Type B pancreatic cell (in vitro differentiated cells): ENCODE measurements at places on chromosomes 3 and 15. TPM values are rescaled to one million over a fixed set of nuclear protein-coding genes. Genes with fewer than 3 reads are reported as not detected.

GRCh38 chr15:89371228-89372044, 36.8 kb upstream of the POLG start:
- peaks cover 93% of the 10 kb centered on the region for H3K27me3 ChIP-seq
- no peak overlapping the region for H3K27ac ChIP-seq
- H3K4me1 ChIP-seq: no peaks in the 10 kb centered on the region
- peak overlapping the region; percentile 17 for H3K4me3 ChIP-seq

GRCh38 chr3:192331749-192332385, 395.5 kb downstream of the FGF12 start:
- H3K4me3 ChIP-seq: no peak overlapping the region
- no peaks in the 10 kb centered on the region for H3K4me1 ChIP-seq

DNA sequence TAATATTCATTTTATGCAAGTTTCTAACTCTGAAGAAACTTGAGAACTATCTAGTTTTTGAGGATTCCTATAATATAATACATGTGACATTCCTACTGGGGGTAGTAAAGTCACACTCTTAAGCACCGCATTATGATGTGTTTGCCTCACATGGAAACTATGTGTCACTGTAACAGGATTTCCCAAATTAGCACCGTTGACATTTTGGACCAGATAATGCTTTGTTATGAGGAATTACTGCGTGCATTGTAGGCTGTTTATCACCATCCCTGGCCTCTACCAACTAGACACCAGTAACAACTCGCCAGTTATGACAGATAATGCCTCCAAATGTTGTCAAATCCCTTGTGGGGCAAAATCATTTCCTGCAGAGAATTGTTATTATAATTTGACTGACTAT, 267.8 kb downstream of the RAP2B start:
- no peak overlapping the region for H3K4me3 ChIP-seq
- H3K27ac ChIP-seq: no peak overlapping the region
- no peak for DNase-seq
- H3K36me3 ChIP-seq: no peaks in the 10 kb centered on the region

DNA sequence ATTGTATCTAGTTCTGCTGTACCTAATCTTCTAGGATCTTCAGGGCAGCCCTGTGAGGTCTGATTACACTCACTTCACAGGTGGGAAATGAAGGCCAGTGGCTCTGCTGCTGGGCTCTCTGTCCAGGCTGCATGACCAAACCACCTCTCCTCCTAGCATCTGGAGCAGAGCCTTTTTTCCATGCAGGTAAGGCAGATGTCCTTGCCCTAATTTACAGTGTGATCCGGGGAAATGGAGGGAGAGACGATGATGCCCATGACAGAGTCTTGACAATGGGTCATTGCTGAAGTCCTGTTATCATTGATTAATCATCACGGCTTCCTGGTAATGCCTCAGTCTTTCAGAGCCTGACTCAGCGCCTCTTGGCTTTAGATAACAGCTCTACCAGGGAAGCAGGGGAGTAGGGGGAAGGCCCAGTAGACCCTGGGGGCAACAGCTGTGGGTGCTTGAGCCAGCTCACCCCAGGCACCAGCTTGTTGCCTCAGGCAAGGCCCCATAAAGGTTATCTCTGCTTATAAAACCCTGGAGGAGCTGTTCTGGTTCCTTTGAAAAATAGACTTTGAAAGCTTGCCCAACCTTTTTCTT, 153.4 kb downstream of the GABRG3 start:
- H3K4me1 ChIP-seq: peaks cover 26% of the 10 kb centered on the region
- no peak overlapping the region for H3K4me3 ChIP-seq
- no peak overlapping the region for H3K27ac ChIP-seq
- no peaks in the 10 kb centered on the region for H3K27me3 ChIP-seq

DNA sequence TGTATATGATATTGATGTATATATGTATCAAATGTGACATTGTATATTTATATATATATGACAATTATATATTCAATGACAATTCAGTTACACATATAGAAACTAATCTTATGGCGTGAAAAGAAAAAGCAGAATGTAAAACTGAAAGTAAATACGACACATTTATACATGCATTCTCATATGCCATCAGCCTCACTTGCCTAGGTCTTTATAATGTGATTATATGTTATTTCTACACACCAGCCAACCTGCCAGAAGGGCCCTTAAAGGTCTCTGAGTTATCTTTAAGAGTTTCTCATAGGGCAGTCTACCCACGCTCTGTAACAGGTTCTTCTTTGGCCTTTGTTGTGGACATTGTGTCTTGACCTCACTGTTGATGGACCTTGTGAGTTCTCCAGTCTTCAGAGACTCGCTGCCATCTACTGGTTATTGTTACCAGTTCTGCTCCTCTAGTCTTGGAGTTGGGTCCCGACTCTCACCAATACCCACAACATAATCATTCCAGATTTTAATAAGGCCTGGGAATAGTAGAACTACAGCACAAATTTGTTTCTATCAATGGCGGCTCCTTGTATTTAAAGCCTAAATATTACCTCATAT, 371.5 kb upstream of the GOLIM4 start:
- peaks cover 6% of the 10 kb centered on the region for H3K36me3 ChIP-seq
- H3K27me3 ChIP-seq: no peaks in the 10 kb centered on the region
- no peak overlapping the region for H3K4me3 ChIP-seq
- no peak overlapping the region for H3K27ac ChIP-seq
- DNase-seq: no peak

DNA sequence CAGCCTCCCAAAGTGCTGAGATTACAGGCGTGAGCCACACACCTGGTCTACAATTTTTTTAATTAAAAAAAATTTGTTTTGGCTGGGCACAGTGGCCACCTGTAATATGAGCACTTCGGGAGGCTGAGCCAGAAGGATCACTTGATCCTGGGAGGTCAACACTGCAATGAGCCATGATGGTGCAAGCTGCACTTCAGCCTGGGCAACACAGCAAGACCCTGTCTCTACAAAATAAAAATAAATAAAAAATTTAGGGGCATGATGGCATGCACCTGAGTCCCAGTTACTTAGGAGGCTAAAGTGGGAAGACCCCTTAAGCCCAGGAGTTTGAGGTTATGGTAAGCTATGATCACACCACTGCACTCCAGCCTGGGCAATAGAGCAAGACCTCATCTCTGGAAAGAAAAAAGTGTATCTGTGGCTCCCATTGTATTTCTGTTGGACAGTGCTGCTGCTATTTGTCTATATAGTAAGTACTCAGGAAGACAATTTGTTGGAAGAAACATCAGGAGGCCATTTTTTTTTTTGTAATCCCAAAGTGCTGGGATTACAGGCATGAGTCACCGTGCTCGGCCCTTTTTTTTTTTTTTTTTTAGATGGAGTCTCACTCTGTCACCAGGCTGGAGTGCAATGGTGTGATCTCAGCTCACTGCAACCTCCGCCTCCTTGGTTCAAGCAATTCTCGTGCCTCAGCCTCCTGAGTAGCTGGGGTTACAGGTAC, 27.5 kb upstream of the SH3BP5 start:
- H3K36me3 ChIP-seq: no peaks in the 10 kb centered on the region
- H3K27me3 ChIP-seq: no peaks in the 10 kb centered on the region
- H3K4me1 ChIP-seq: peaks cover 35% of the 10 kb centered on the region
- no peak overlapping the region for H3K27ac ChIP-seq
- DNase-seq: no peak

GRCh38 chr15:70014860-70015490, 82.7 kb downstream of the TLE3 start:
- H3K4me1 ChIP-seq: peaks cover 44% of the 10 kb centered on the region
- peak overlapping the region; percentile 55 for H3K27ac ChIP-seq
- no peak for DNase-seq
- H3K4me3 ChIP-seq: no peak overlapping the region

GRCh38 chr15:84648539-84648938, 5.5 kb downstream of the WDR73 start:
- H3K27me3 ChIP-seq: no peaks in the 10 kb centered on the region
- H3K4me1 ChIP-seq: peaks cover 10% of the 10 kb centered on the region
- no peak overlapping the region for H3K27ac ChIP-seq
- DNase-seq: no peak
- H3K36me3 ChIP-seq: peaks cover 36% of the 10 kb centered on the region

DNA sequence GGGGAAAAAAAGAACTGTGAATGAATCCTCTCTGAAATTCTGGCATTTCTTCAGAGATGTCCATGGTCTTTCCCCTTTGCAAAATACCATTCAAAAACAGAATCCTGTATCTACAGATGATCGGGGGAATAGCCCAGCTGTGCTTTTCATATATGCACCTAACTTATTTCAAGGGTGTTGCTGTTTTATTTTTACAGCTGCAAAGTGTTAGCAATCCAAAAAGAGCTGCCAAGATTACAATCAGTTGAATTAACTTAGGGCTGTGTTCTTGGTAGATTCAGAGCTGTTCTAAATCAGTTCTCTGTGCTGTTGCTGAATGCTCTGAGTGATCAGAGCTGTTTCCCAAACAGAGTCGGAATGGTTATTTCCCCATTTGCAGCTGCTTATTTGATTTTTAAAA, 175.7 kb upstream of the SEMA6D start:
- no peak for DNase-seq
- no peaks in the 10 kb centered on the region for H3K36me3 ChIP-seq
- no peak overlapping the region for H3K27ac ChIP-seq
- H3K27me3 ChIP-seq: no peaks in the 10 kb centered on the region

DNA sequence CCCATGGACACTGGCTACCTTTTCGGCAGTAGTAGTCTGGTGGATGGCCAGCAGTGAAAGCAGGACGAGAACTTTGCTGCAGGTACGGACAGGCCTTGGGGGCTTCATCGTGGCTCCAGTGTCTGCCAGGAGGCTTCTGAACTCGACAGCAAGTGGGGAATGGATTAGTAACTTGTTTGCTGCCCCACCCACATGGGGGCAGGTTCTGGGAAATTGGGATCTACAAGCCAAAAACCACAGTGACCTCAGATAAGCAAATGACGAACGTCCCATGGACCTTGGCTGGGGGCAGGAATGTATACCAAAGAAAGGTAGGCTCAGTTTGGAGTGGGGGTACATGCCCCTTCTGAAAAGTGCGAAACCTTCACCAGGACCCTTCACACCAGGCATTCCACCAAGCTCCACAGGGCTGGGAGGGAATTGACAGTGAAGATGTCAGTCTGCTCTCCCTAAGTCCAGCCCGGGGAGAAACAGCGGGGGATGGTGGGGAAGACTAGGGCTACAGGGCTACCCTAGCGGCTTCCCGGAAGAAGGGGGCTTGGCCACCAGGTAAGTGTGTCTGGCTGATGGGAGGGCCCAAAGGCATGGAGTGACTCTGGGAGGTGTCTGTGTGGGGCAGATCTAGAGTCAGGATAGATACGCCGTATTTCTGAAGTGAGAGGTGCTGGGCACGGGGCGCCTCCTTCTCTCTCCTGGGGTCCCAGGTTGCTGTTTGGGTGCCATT, at the start of gene ITIH4:
Gene ITIH4, minus strand, starts transcription at position 138 of the 724 bp plus-strand sequence. Its CDS starts 30 bp downstream, at position 108.
- no peak for DNase-seq
- H3K4me1 ChIP-seq: peaks cover 14% of the 10 kb centered on the region

DNA sequence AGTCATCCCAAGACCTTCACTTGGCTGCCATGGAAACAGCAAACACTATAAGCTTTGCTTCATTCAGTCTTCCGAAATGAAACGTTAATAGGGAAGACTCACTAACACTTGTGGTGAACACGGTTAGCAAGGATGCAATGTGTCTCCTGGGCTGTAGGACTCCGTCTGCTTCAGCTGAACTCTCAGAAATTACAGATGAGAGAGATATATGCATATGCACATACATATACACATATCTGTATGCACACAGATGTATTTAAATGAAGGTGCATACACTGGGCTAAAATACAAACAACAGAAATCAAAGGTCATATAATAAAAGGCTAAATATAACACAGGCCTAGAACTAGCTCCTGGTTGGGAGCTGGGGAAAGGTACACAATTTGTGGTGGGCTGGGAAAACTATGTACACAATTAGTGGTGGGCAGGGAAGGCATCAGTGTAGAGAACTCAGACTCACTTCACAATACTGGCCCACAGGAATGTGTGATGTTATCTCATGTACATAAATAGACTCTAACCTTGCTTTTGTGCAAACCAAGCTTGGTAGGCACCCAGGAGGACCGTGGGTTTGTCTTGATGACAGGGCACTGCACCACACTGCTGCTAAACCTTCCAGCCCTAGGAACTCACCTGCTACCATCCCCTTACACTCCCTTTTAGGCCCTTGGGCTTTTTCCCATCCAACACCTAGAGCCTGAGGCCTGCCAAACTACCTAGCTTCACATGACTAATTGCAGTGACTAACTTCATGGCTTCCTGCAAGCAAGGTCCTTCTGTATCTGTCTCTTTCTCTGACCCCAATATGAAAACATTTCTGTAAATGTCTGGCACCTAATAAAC, 873.1 kb downstream of the NSUN3 start:
- no peak overlapping the region for H3K27ac ChIP-seq
- no peak overlapping the region for H3K4me3 ChIP-seq

Gene CD86
- total RNA-seq: not detected in 2 replicates

Gene NSMCE3
- total RNA-seq: 6.1 and 8.2 TPM in 2 replicates

Gene MST1R
- total RNA-seq: 3.0 and 5.3 TPM in 2 replicates

Gene ITIH1
- total RNA-seq: 8.0 and 12.2 TPM in 2 replicates

Gene REC114
- total RNA-seq: not detected in 2 replicates
